ENCODE measurements at places on chromosomes 3 and 15. TPM values are rescaled to one million over a fixed set of nuclear protein-coding genes. Genes with fewer than 3 reads are reported as not detected.

- DNase-seq = no peak
These were observed 144.4 kb upstream of the EPHA3 start for GRCh38 chr3:88963003-88963402.

- no peak for DNase-seq
These were observed 107.2 kb upstream of the ABHD17C start for GRCh38 chr15:80587816-80588456.

- DNase-seq = peak; percentile 14
These were observed 765 bp upstream of the UBE2E2 start for GRCh38 chr3:23202203-23202920.

- DNase-seq = no peak
These were observed 8.5 kb upstream of the UBXN7 start for GRCh38 chr3:196440696-196441095.

DNA sequence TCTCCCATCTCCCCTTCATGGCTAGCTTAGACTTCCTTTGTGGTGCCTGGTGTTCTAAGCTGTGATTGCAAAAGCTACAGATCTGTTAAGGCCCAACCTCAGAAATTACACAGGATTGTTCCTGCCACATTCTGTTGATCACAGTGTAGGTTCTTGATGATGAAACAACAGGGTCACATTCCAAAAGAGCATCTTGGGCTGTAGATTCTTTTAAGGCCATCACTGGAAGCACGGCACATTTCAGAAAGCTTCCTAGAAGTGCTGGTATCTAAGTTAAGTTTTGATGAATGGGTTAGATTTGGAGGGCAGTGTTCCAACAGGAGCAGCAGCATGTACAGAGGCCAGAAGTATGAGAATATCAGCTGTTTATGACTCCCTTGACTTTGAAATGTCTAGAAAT, 107.5 kb upstream of the SKOR1 start:
- DNase-seq = no peak

- DNase-seq = no peak
These were observed 22.2 kb downstream of the LSM3 start for GRCh38 chr3:14200841-14201240.

DNA sequence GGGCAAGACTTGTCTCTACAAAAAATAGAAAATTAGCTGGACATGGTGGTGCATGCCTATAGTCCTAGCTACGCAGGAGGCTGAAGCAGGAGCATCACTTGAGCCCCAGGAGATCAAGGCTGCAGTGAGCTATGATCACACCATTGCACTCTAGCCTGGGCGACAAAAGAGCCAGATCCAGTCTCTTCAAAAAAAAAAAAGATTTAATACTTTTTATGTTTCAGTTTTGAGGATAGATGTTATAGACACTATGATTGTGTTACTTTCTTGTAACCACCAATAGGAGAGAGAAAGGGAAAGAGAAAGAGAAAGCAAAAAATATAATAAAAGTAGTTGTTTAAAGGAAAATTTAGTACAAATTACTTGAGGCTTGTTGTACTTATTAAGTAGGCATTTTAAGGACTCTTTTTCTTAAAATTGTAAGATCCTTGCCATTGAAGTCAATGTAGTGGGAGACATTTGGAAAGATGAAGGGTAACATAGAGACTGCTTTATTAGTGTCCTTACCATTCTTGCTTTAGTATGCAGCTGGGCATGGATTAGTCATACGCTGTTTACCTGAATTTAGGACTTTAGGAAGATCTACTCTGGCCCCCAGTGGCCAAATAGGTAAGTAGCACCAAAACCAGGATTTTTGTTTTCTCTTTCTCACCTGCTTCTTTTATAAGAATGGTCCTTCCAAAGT, 35.1 kb upstream of the ZDHHC23 start:
- peak; percentile 18 for DNase-seq

GRCh38 chr3:33091746-33092145, 5.2 kb downstream of the GLB1 start:
- no peak for DNase-seq

DNA sequence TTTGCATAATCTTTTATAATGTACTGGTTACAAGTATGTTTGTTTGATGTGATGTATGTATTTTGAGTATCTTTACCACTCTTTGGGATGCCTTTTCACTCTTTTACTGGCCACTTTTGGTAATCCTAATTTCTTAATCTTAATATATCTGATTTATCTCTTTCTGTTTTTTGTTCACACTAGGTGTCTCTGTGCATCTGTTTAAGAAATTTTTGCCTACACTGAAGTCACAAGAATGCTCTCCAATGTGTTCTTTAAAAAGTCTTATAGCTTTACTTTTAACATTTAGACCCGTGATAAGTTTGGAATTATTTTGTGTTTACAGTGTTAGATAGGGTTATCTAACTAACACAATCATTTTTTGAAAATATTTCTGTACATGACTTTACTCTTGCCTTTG, 659.1 kb downstream of the SI start:
- no peak for DNase-seq

DNA sequence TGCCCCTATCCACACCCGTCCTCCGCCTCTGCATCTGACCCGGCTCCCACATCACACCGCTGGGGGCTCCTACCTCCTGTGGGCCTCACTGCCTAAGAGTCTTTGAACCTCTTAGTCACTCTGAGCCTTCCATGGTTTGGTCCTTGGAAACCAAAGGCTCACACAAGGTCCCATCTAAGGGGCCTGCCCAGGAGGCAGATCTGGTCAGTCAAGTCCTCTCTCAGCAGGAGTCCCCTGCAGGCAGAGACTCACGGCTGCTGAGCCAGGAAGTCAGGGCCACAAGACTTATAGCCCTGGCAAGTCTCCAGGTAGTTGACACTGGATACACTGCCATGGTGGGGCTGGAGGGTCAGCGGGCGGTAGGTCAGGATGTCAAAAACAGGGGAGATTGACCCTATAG, 31.2 kb upstream of the ALDH1L1 start:
- no peak for DNase-seq

DNA sequence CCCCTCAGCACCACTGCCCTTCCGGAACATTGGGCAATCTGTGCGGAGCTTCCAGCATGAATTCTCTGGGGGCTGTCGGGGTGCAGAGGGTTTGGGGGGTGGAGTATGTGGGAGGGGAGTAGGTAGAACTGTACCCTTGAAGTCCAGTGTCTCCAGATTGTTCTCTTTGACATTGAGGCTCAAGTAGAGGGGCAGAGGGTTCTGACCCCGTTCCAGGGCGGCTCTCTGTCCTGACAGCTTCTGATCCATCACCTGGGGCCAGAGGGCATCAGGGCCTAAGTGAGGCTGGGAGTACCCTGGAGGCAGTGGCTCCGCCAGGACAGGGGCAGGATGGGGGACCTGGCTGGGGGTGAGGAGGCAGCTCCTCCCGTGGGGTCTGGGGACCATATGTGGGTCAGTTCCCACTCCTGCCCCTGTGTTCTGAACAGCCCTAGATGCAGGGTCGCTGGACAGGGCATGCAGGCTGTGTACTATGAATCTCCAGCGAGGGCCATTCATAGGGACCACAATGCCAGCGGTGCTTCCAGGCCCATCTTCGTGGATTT, 22.1 kb downstream of the PLA2G4D start:
- no peak for DNase-seq

GRCh38 chr3:52120556-52121463, 33.4 kb downstream of the POC1A start:
- no peak for DNase-seq

DNA sequence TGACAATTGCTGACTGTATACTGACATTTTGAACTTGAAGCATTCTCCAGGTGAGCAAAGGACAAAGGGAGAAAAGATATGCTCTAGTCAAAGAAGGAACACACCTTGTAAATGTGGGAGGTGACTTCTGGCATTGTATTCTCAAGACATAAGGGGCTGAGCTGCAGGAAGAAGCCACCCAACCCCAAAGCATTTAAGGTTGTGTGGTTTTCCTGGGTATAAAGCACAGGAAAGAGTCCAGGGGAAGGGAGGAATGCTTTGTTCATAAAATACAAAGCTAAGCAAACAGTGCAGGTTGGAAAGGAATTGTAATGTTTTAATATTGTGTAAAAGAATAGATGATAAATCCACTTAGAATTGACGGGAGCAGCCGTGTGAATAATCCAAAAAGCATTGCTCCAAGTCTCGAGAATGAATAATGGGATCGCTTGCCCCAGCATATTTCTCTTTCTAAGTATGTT, 102.4 kb upstream of the LRIG1 start:
- DNase-seq = no peak

- DNase-seq = no peak
These were observed 71.3 kb upstream of the WNT7A start for GRCh38 chr3:13951184-13951583.

GRCh38 chr3:149415484-149415883, 38.0 kb upstream of the TM4SF1 start:
- no peak for DNase-seq

- DNase-seq = no peak
These were observed 23.8 kb downstream of the TRANK1 start for GRCh38 chr3:36920884-36921567.

DNA sequence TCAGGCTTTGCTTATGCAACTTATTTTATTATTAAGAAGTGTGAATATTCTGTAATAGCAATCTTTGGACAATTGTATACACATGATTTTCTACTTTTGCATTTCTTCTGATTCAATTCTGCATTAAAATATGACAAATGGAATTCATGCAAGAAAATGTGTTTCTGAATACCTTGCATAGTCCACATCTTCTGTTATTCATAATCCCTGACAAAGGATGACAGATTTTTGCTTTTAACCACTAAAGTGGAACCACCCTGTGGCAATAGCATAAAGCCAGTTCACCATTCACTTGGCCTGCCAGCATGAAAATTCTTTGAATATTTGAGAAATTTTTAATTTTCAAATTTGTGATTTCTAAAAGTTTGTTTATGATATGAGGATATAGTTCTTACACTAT, 397.0 kb downstream of the ROBO2 start:
- DNase-seq = no peak

DNA sequence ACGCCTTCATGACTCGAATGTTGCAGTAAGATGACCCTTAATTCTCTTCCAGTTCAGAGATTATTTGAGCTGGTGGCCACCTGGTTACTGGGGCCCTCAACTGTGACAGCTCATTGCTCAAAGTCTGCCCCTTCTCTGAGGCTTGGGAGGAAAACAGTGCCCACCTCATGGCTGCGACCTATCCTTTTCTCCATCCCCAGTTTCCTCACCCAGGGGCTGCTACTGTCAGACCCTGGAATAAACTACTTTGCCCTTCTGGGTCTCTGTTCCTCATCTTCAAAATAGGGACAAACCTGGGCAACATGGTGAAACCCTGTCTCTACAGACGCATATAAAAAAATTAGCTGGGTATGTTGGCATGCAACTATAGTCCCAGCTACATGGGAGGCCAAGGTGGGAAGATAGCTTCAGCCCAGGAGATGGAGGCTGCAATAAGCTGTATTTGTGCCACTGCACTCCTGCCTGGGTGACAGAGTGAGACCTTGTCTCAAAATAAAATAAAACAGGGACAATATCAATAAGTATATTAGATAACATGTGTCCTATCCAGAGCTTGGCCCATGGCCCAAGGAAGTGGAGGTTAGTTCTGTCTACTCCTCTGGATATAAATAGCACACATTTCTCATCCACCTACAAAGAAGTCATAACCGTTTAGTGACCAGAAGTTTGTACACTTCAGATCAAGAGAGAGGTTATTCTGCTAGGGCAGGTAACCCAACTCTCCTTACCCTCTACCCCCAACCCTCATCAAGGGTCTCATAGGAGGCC, 2.2 kb upstream of the RASL12 start:
- no peak for DNase-seq

GRCh38 chr3:129345971-129346370, 67.3 kb downstream of the HMCES start:
- no peak for DNase-seq

DNA sequence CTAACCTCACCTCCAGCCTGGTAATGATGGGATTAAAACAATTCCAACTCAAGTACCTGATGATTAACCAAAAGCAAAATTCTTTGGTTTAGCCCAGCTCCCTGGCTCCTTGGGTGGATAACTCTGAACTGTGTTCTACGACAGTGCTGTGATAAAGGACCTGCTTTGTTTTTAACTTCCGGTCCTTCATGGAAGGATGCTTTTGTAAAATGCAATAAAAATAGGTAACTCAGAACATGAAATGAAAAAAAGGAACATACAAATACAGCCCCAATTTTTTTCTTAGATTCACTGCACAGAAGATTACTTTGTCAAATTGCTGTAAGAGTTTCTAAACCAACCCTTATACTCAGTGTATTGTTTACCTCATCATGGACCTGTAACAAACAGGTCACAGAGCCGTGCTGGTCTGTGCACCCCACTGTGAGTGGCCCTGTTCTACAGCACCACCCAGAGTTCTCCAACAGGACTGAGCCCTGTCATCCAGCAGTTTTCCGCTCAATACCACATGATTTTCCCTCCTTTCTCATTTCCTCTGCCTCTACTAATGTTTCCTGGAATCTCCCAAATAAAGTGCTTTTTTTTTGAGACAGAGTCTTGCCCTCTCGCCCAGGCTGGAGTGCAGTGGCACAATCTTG, 4.9 kb upstream of the PCYT1A start:
- DNase-seq = no peak

DNA sequence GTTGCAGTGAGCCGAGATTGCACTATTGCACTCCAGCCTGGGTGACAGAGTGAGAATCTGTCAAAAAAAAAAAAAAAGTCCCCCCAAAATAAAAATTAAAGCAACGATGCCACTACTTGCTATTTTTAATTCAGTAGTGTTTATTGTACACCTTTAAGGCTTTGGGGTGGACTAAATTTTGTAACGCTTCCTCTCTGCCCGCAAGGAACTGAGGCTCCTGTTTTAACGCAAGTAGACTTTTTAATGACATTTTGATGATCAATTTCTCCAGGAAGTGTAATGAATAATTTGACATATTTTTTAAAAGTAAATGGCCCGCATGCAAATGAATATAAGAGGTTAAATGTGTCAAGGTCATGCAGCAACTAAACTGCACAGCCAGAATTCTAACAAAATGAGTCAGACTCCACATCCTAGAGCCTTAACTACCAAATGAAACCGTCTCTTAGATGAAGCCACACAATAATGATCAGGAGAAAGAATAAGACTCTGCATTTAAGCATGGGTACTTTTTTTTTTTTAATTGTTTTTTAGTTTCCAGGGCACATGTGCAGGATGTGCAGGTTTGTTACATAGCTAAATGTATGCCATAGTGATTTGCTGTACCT, 96.8 kb upstream of the LMOD3 start:
- no peak for DNase-seq

DNA sequence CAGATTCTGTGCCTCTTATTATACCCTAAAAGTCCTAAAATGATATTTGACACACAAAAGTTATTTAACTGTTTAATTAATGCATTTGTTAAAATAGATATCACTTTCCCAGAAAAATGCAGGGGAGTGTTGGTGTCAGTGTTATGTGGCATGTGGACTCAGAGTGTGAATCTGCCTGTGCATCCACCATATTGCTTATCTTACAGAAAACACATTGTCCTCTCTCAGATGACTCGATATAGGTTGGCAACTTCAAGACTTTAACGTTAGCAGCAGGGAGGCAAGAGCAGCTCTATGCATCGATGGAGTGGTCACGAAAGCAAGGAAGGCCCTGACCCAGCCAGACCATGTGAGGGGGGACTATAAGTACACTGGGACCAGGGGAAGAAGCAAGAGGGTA, 165.4 kb upstream of the DCBLD2 start:
- DNase-seq = no peak

Gene LMLN
- 8.7 TPM for polyA plus RNA-seq

Gene ITPKA
- 0.19 TPM for polyA plus RNA-seq

Gene P2RY14
- polyA plus RNA-seq = 0.98 TPM

Gene MUSTN1
- polyA plus RNA-seq = not detected

Gene ITIH1
- polyA plus RNA-seq = 0.05 TPM

Gene SLC41A3
- polyA plus RNA-seq = 86.7 TPM

Gene FGF12
- 7.1 TPM for polyA plus RNA-seq

Gene ZNF662
- 24.8 TPM for polyA plus RNA-seq

Gene TF
- 3.3 TPM for polyA plus RNA-seq

Gene PPM1L
- polyA plus RNA-seq = 7.1 TPM

Gene GUCA1C
- 0.26 TPM for polyA plus RNA-seq

Gene GOLGA6A
- not detected for polyA plus RNA-seq

Measured in right renal pelvis (tissue), 4 donors.